ENCODE measurements at places on chromosomes 2 and 18. TPM values are rescaled to one million over a fixed set of nuclear protein-coding genes. Genes with fewer than 3 reads are reported as not detected.

DNA sequence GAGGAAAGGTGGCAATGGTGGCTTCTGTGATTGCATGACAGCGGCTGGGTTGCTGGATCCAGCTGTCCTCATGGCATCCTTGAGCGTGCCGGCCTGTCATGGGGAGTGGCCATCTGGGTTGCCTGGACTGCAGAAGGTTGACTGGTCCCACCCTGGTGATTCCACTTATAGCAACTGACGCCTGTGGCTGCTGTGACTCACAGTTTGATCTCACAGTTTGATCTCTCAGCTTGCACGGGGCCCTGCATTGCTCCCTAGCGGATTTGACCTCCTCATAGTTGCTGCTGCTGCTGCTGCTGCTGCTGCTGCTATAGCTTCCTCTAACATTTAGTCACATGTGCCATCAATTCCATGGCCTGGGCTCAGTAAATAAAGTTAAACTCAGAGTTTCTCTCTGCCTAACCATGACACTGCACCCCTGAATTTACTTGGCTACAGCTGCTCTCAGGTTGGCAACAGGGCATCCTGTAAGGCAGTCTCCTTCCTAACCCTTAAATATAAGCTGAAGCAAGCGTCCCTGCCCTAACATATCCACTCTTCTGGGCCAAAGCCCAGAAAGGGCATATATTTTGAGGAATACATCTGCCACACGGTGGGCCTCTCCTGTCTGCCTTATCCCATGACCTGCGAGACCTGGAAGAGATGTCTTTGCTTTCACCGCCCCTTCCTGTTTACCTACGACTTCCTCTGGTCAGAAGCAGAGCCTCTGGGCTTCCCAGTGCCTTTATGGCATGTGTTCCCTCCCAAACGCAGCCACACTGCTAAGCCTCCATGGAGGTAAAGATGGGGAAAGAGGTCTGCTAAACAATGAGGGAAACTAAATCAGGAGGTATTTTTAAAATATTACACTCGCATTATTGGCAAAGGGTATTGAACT is 37.8 kb upstream of the CCDC150 start:
- no peak for DNase-seq

- no peak for DNase-seq
Measured at GRCh38 chr2:238038203-238038602, 22.6 kb upstream of the SCLY start.

- DNase-seq = no peak
Measured at GRCh38 chr2:152544638-152545037, 172.6 kb downstream of the PRPF40A start.

GRCh38 chr2:33984131-33984530 is 385.0 kb upstream of the FAM98A start:
- DNase-seq = no peak

BMP10 gene
- under 0.01 TPM for total RNA-seq

GRB14 gene
- not detected for total RNA-seq

- no peak for DNase-seq
Measured at GRCh38 chr2:223668302-223668998, 66.3 kb upstream of the SCG2 start.

GRCh38 chr2:169961911-169962310 is 134.7 kb downstream of the UBR3 start:
- no peak for DNase-seq

DNA sequence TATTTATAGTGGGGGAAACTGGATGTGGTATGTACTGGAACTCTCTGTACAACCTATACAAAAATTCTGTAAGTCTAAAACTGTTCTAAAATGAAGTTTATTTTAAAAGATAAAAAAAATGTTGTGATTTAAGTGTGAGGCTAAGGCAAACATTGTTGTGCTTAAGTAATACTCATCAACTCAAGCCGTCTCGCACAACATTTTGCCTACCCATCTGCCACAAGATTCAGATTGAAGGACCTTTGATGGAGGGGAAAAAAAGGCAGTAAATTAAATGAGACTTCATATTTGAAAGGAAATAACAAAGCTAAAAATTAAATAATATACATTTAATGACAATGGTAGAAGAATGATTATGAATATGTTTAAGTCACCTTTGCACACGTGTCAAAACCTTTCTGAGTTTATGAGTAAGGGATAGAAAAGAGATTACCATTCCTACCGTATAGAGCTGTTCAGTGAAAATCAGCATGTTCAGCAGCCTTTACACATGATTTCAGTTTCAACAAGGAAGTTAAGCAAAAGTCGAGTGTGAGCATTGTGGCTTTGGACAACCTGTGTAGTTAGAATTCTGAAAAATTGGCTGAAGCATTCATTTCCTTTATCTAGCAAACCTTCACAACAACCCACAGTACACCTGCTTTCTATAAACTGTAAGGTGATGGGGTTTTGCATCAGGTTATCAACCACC is 499.3 kb downstream of the IRS1 start:
- no peak for DNase-seq

DNA sequence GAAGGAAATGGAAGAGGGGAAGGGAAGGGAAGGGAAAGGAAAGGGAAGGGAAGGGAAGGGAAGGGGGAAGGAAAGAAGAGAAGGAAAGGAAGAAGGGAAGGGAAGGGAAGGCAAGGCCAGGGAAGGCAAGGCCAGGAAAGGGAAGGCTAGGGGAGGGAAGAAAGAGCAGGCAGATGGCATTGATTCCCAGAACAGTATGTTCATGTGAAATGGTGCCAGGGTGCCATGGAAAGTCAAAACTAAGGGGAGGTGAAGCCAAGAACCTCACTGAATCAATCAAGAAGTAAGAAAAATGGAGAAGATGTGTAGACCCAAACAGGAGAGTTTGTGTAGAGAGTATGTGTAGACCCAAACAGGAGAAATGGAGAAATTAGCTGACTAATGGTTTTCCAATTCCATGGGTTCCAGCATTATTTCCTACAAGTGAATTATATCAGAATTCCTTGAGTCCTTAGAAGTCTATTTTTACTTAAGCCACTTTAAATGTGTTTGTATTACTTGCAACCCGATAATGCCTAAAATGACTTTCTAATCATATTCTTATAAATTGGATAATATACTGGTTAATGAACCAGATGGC is 367.6 kb downstream of the TXNL1 start:
- no peak for DNase-seq

DNA sequence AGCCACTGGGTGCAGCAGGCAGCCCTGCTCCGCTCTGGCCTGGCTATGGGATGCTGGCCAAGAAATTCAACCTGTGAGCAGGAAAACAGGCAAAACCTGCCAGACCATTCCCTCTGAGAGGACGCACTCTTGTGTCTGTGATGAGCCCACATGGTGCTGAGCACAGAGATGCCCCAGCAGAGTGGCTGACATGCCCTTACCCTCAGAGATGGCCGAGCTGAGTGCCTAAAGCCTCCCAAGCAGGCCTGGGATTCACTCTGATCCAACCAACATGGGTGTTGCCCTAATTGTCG is 34.3 kb upstream of the TAF1B start:
- no peak for DNase-seq

- no peak for DNase-seq
Measured at GRCh38 chr2:180247658-180248057, 240.6 kb upstream of the CWC22 start.

DNA sequence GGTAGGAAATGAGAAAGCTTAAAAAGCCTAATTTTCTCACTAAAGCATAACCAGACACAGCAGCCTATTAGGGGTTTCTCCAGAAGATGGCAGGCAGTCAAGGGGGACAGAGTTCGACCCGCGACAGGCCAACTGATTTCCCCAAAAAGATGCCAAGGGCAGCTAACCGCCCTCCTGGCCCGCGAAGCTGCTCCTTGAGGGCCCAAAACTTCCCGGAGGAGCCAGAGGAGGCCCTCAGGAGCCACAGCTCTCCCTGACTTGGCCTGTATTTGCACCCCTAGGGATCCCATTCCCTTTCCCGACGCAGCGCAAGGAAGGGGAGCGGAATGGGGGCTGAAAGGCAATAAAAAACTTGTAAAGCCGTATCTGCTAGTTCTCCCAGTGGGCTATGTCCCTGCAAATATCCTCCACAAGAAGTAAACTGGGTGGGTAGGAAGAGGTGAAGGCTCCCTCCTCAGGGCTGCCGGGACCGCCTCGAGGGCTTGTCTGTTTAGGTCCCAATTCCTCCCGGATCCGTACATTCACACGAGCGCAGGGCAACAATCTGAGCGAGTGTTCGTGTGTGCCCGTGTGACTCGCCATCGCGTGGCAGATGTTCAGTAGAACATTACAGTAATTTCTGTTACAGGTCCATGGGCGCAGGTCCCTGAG is 756 bp upstream of the NAGK start:
- no peak for DNase-seq

ARHGAP15 gene
- total RNA-seq = 77.3 TPM

DNA sequence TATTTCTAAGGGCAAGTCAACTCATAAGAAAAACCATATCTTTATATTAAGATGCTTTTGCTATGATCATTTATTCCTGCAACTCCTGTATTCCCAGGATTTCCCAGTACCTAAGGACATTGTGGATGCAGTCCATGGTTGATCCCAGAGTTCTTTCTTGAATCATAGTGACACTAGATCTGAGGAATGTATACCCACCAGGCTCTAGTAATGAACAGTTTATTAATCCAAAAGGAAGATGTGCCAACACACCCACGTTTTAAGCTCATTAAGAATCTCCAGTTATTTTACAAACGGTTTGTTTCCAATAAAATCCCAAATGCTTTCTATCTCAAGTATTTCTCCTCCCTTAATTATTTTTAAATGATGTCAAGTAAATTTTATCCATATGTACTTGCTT is 210.8 kb upstream of the ZEB2 start:
- DNase-seq = no peak

TGFA gene
- 0.27 TPM for total RNA-seq

GRCh38 chr2:121211251-121211650 is 73.8 kb downstream of the TFCP2L1 start:
- DNase-seq = no peak

SCG2 gene
- total RNA-seq = not detected

DNA sequence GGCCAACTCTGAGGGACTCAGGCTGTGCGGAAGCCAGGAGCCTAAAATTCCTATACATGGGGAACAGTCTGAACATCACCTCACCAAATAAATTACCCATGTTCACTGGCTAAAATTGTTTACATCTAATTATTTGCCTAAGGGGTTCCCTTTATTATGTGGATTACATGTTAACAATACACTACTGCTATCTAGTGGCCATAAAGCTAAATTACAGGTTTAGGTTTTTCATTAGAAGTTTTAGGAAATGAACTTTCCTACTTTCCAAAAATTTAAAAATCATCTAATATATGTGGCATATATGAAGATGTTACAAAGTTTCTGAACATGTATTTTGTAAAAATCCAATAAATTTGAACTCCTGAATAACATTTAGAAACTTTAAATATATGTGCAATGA is 40.3 kb downstream of the PLA2R1 start:
- peak; percentile 4 for DNase-seq

SP140 gene
- total RNA-seq = 1.3 TPM

- no peak for DNase-seq
Measured at GRCh38 chr2:101267671-101268656, 15.3 kb downstream of the CNOT11 start.

DSC3 gene
- not detected for total RNA-seq

DNA sequence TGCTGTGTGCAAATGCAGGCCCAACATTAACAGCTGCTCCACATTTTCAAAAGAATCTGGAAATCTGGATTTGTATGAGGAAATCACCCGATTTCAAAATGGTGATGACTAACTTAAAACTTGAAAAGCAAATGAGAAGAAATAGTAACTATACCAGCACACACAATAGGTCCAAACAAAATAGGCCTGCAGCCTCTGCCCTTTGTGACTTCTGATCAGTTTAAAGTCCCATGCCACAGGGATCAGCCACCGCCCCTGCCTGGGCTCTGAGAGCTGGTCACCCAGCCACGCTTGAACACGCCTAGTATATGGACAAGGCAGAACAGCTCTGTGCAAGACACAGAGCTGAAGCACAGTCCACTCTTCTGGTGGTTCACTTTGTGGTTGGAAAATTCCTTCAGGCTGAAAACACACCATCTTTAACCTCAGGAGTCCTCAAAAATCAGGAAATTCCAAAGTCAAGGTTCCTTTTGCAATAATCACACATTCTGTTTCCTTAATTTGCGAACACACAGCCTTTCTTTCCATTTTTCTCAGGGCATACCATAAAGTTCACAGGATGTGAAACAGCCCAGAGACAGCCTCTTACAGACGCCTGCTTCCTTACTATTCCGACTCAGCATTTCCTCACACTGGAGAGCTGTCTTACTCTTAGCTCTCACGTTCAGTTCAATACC is 150.1 kb upstream of the RIOK3 start:
- no peak for DNase-seq

GKN2 gene
- not detected for total RNA-seq

UGT1A3 gene
- not detected for total RNA-seq

NAT8 gene
- total RNA-seq = 0.27 TPM

OLA1 gene
- total RNA-seq = 22.1 TPM

NDUFV2 gene
- total RNA-seq = 49.3 TPM

DNA sequence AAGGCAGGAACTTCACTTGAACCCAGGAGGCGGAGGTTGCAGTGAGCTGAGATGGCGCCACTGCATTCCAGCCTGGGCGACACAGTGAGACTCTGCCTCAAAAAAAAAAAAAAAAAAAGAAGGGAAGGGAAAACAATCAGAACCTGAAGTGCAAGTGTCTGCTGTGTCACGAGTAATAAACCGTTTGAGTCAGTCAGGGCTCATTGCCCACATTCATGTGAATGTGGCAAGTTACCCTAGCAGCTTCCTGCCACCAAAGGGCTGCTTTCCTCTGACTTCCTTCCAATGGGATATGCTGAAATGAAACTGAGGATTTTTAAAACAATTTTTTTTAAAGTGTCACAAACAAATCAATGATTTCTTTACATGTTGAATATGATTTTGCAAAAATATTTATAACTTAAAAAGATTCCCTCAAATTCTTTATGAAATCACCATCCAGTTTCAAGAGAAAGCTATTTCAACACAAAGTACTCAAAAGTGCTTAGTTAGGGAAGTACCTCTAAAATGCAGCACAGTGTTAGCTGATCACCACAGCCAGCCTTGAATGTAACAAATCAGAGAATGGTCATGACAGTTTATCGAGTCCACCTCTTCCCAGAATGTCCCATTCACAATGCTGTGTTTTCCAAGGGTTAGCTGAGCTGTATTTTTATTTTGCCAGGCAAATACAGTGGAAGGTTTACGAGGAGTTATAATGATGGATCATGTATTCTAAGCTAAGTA is 36.4 kb downstream of the WDSUB1 start:
- peak; percentile 75 for DNase-seq

DNA sequence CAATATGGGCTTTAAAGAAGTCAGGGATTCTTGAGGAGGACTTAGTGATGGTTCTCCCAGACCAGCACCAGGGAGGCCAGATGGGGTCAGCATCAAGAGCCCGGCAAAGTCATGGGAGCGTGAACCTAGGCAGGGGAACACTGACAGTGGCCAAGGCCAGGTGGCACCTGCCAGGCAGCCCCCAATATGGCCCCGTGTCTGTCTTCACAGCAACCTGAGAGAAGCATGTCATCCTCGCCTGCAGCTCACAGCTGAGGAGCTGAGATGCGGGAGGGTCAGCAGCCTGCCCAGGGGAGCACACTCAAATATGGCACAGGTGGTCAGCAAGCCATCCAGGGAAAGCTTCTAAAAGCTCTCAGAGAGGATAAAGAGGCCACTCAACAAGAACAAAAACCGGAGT is 105.7 kb upstream of the GPC1 start:
- DNase-seq = no peak

- DNase-seq = no peak
Measured at GRCh38 chr18:24850532-24850931, 390.1 kb downstream of the HRH4 start.

SCLY gene
- 13.2 TPM for total RNA-seq
